ENCODE measurements at places on chromosomes 1 and 21.

DNA sequence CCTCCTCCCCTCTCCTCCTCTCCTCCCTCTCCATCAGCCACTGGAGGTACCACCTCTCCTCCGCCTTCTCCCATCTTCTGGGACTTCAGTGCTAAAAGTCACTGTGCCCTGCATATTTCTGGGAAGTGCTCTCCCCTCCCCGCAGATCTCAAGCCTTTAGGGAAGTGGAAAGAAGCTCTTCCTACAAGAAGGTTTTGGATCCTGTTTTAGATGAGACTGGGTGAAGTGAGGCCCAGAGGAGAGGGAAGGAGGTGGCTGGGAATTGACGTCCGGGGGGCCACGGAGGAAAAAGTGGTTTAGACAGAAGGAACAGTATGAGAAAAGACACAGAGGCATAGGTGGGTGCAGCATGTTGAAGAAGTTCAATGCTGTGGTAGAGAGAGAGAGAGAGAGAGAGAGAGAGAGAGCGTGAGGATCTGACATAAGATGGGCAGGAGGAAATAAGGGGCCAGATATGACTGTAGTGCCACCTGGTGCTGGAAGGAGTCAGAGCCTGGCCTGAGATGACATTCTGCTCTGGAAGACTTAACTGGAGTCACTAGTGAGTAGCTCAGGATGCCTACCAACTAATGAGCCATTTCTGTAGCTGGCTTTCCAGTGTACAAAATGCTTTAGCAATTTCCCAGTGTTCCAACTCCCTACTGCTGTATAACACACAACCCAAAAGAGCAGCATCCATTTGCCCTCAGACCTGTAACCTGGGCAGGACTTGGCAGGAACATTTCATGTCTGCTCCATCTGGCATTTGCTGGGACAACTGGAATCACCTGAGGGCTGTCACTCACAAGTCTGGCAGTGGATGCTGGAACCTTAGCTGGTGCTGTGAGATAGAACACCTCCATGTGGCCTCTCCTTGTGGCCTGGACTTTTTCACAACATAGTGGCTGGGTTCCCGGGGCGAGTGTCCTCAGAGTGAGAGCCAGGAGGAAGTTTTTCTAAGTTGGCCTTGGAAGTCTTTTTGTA lies 16.6 kb upstream of the ZSCAN20 start:
- peak; percentile 59 for DNase-seq

- DNase-seq = no peak
Observed at GRCh38 chr1:147756341-147756740, 4.1 kb downstream of the GJA5 start.

DNA sequence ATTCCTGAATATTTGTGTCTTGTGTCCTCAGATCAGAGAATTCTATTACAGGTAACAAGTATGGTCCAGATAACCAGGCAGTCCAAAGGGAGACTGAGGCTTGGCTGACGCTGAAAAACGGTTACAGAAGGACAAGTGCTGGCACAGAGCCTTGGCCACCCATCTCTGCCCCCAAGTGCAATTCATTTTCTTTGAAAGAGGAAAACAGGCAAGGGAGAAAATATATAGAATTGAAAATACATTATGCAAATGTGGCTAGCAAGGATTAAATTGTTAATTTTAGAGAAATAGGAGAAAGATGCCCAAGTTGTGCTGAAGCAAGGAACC lies 1.2 kb downstream of the SORT1 start:
- no peak for DNase-seq

DNA sequence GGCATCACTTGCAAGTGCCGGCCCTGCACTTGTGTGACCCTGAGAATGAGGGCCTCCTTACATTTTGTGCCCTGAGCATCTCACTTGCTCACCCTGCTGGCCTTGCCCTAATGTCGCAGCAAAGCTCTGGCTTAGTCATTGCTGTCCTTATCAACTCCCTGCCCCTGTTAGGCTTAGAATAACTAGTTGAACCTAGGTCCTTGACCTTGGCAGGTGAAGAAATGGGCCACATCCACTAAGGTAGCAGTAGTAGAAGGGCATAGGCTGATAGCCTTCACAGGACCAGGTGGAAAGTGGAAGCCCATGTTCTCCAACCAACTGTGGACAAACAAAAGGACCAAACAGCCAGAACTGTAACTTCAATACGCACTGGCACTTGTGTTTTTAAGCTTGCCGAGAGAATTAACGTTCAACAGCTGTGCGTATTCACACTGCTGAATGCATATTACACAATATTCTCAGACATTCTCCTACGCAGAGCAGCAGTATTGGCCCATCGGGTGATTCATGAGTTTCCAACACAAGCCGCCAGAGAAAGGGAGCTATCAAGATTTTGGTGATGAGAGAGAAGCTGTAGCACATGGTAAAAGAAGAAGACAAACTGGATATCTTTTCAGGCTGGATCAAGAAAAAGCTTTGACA lies 27.7 kb upstream of the PTGFRN start:
- DNase-seq = peak; percentile 85

DNA sequence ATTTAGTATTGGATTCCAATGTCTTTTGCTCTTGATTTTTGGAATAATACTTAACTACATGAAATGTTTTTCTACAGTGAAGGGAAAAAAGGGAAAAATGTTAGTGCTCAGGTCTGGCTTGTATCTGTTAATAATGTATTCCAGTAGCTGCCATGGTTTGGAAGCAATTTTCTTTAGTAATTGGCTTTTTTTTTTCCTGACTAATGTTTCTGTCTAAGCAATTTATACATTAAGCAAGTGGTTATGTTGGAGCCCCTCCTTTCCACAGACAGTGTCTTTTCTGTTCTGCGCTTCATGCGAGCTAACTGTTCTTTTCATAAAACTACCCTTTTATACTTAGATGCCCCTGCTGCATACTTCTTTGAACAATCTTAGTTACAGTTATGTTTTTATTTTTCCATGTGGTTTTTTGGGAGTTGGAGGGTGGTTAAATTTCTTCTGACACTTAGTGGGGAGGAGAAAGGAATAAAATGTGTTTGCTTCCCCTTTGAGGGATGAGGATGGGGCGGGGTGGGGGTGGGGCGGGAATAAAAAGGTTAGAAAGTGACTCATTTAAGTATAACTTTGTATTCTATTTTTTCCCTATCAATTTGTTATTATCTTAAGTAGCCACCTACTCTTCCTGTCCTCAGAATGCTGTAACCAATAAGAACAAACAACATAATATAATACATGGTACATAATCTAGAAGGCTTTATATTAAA lies 83.1 kb downstream of the CLIC4 start:
- DNase-seq = no peak

GRCh38 chr1:235946571-235946981 lies 79.9 kb upstream of the LYST start:
- no peak for DNase-seq

DNA sequence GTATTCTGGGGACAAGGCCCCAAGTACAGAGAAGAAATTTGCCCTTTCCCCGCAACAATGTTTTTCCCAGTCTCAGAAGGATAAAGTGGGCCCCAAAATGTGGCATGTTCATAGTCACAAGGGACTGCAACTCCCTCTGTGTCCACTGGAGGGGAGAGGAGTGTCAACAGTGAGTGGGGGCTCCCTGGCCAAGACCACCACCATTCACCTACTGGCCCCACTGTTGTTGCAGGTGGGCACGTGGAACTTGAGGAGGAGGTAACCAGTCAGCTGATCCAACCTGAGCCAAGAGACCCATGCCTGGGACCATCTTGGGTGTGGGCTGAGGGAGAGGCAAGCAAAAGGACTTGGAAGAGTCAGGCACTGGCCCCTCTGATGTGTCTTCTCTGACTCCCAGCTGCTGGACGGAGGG lies 777 bp downstream of the NUDT17 start:
- peak; percentile 74 for DNase-seq

DNA sequence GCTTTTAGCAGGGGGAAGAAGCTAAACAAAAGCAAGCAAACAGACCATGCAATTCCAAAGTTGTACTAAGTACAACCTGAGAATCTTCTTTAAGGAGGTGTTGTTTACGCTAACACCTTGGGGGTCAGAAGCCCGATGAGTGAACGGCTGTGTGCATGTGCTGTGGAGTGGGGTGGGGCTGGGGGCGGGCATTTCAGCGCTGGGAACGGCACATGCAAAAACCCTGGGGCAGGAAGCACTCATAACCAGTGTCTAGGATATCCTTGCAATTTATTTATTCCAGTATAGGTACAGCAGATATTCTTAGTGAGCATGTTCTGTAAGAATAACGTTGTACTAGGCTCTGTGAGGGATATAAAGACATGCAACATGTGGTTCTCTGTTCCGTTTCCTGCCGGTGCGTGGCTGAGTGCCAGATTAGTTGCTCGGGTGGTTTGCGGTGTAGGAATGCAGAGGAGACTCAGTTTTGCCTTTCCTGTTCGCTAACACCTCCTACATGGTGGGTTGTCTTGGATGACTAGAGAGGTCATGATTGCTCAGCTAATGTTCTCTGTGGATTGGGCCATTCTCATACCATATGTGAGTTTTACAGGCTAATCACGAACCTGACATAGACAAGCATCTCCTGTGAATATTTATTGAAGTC lies 3.7 kb downstream of the FASLG start:
- peak; percentile 24 for DNase-seq

- DNase-seq = no peak
Observed at GRCh38 chr1:9375912-9376311, 83.2 kb downstream of the SPSB1 start.

- DNase-seq = peak; percentile 84
Observed at GRCh38 chr1:160101037-160101716, 2.8 kb upstream of the IGSF8 start.

GRCh38 chr1:63274979-63275378 lies 47.4 kb upstream of the FOXD3 start:
- no peak for DNase-seq

Data from lung (tissue), 17 donors.